SJSA1 (cell line): ENCODE measurements at places on chromosomes 2 and 18. TPM values are rescaled to one million over a fixed set of nuclear protein-coding genes. Genes with fewer than 3 reads are reported as not detected.

GRCh38 chr2:237594514-237594871, 4.0 kb upstream of the RAB17 start:
- DNase-seq = no peak

DNA sequence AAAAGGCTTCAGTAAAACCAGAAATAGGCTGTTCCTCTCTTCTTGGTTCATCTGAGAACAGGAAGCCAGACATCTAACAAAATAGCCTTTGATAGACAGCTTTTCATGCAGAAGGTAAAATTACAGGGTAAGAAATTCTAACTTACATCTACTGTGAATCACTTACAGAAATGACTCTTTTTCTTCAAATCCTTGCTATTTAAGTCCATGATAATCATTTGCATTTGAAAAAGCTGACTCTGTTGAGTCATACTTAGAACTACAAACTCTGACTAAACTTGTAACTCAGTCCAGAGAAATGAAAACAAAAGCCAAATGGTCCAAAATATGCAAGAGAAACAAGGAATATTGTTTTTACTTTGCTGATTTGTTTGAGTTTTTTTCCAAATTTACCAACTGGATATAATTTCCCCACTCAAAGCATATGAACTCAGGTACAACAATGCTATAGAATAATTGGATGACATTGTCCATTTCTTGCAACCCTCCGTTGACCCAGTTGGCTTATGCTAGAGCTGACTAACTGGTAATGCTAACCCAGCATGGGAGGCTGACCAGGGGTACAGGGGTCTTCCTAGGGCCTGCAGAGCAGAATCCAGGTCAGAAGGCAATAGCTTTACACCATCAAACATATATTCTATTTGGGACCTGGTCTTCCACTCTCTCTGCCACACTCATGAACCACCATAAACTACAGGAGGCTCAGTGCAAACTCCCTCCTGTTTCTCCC, 18.8 kb upstream of the MREG start:
- DNase-seq = peak; percentile 40

GRCh38 chr2:12817870-12818269, 101.1 kb downstream of the TRIB2 start:
- no peak for DNase-seq

- no peak for DNase-seq
Observed at GRCh38 chr2:160252278-160252887, 52.3 kb upstream of the ITGB6 start.

DNAH6 gene
- total RNA-seq = 0.58 and 1.1 TPM in 2 replicates

- DNase-seq = no peak
Observed at GRCh38 chr2:221088506-221088905, 483.6 kb downstream of the EPHA4 start.

GALM gene
- total RNA-seq = 5.3 and 8.2 TPM in 2 replicates

ANKRD62 gene
- not detected in 2 replicates for total RNA-seq

ANKAR gene
- 0.44 and 7.1 TPM in 2 replicates for total RNA-seq

DNA sequence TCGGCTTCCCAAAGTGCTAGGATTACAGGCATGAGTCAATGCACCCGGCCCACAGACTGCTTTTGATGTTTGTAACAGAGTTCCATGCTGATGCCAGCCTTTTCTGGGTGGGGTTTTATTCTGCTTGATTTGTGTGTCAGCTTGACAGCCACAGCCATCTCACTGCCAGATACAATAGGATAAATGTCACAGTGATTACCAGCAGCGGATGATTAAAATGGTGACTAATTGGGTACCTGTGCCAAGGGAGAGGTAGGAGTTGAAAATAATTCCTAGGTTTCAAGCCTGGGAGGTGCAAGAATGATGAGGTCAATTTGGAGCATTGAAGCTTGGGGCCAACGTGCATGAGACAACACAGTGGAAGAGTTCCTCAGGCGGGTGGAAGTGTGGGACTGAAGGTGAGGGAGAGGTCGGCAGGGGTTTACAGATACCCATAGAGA, 39.4 kb downstream of the SH2D6 start:
- DNase-seq = no peak

GRCh38 chr2:137981112-137981656, 16.9 kb downstream of the HNMT start:
- no peak for DNase-seq

GRCh38 chr2:102269200-102269524, 42.2 kb upstream of the IL1RL1 start:
- DNase-seq = no peak

RIT2 gene
- total RNA-seq = not detected in 2 replicates

DNA sequence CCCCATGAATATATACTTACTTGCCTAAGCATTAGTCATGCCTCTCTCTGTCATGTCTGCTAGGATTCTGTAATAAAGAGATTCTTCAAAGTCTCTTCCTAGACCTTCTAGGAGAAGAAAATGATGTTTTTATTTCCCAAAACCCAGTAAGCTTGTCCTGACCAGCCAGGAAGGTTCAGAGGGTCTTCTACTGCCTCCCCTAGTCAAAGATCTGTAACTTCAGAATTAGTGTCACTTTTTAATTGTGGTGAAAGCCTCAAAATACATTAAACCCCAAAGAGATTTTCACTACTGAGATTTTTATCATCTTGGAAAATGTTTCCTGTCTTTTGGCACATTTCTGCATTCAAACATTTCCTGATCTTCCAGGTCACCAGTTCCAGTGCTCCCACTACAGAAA, 232.9 kb upstream of the STK17B start:
- DNase-seq = no peak

GRCh38 chr18:21112543-21113105, 1.0 kb upstream of the ROCK1 start:
- DNase-seq = no peak

- DNase-seq = peak; percentile 57
Observed at GRCh38 chr2:234952270-234953115, 676 bp downstream of the SH3BP4 start.

DNA sequence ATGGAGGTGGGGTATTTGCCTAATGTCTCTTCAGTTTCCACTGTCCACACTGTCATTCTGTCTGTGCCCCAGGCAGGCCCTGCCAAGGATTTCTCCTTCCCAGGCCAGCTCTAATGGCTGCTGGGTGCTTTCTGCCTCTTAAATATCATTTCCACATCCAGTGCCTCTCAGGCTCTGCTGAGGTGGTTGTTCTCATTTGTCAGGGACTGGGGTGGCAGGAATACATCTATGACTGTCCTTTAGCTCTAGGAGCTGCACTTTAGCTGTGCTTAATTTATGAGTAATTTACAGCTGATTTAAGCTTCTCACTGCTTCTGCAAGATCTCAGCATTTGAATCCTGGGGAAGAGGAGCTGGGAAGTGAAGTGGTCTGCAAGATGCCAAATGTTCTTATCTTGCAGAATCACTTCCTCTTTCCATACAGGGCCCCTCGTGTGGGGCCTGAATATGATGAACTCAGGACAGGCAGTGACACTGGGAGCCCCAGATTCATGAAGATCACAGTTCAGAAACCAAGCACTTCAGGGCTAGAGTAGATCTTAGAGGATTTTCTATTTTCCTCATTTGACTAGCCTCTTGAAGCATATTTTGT, 150.2 kb downstream of the FSHR start:
- DNase-seq = no peak

DNA sequence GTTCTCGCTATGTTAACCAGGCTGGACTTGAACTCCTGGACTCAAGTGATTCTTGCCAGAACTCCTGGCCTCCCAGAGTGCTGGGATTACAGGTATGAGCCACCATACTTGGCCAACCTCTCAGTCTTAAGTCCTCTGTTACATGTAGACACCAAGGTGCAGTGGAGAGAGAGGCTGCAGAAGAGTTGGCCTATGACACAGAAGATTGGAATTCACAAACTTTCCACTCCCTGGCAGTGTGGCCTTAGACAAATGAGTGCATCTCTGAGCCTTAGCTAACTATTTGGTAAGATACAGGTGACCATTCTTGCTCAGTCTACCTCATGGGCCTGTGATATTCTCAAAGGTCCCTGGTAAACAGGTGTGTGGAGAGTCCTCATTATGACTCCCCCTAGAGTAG, 159.7 kb downstream of the MYCN start:
- no peak for DNase-seq

GRCh38 chr2:128436479-128437203, 118.0 kb upstream of the HS6ST1 start:
- DNase-seq = peak; percentile 37

- DNase-seq = no peak
Observed at GRCh38 chr18:13579874-13580273, 146.5 kb downstream of the FAM210A start.

KCNIP3 gene
- total RNA-seq = 0.47 TPM in 1 of 2 replicates, not detected in the other

CHRNG gene
- total RNA-seq = not detected in 2 replicates

- DNase-seq = no peak
Observed at GRCh38 chr2:118643294-118643693, 204.2 kb downstream of the EN1 start.

GRCh38 chr2:144504218-144504641, 15.7 kb downstream of the ZEB2 start:
- no peak for DNase-seq

DNA sequence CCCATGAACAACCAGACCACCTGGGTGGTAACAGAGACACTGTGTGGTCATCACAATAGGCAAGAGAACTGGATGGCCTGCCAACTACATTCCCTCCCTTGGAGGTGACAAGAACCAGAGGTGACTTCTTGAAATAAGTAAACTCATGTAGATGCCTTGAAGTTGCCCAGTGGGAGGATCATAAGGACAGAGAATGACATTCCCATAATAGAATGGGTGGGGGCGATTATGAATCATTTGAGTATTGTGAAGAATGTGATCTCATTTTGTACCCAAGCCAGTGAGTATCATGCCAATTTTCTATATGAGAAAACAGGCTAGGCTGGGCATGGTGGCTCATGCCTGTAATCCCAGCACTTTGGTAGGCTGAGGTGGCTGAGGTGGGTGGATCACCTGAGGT, 211.4 kb upstream of the GYPC start:
- no peak for DNase-seq

- DNase-seq = no peak
Observed at GRCh38 chr18:49625021-49625691, 63.3 kb downstream of the LIPG start.

GRCh38 chr2:121362226-121362625, 77.2 kb upstream of the TFCP2L1 start:
- no peak for DNase-seq

UGT1A3 gene
- total RNA-seq = not detected in 2 replicates

DNA sequence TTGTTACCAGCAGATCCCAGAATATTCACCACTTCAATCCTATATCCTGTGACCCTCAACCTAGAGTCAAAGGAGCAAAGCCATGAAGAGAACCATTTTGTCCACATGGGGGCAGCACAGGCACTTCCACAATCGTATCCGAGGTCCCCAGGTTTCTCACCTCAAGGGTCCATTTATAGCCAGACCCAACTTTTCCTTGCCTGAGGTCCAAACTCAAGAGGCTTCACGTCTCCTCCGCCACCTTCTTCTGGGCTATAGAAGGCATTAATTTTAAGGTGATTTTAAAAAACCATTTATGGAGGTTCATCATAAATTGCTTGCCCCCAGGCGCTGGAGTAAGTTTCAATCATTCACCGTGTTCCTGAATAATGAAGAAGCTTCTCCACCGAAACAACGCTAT, 111.6 kb upstream of the NABP1 start:
- peak; percentile 78 for DNase-seq

- no peak for DNase-seq
Observed at GRCh38 chr18:31273812-31274527, 44.0 kb upstream of the DSG1 start.

DNA sequence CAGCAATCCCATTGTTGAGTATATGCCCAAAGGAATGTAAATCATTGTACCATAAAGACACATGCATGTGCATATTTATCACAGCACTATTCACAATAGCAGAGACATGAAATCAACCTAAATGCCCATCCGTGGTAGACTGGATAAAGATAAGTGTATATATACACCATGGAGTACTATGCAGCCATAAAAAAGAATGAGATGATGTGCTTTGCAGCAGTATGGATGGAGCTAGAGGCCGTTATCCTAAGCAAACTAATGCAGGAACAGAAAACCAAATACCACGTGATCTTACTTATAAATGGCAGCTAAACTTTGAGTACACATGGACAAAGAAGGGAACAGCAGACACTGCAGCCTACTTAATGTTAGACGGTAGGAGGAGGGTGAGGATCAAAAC, 18.4 kb upstream of the RAMP1 start:
- no peak for DNase-seq

DNA sequence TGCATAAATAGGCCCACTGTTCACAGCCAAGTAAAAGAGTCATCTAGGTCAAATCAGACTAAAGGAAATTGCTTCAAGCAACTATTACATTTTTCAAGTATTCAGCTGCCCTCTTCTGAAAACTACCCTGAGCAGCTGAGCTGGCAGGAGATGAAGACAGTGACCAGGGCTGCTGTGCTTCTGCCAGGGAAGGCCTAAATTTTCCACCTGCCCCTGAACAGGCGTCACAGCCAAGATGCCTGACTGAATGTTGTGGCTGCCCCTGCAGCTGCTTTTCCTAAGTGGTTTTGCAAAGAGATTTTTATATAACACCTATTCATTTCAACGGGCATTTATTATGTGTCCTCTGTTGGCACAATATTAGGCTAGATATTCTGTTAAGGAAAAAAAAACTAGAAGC, 96.7 kb upstream of the RPE start:
- DNase-seq = no peak

IGFBP2 gene
- 0.32 and 0.60 TPM in 2 replicates for total RNA-seq

DNA sequence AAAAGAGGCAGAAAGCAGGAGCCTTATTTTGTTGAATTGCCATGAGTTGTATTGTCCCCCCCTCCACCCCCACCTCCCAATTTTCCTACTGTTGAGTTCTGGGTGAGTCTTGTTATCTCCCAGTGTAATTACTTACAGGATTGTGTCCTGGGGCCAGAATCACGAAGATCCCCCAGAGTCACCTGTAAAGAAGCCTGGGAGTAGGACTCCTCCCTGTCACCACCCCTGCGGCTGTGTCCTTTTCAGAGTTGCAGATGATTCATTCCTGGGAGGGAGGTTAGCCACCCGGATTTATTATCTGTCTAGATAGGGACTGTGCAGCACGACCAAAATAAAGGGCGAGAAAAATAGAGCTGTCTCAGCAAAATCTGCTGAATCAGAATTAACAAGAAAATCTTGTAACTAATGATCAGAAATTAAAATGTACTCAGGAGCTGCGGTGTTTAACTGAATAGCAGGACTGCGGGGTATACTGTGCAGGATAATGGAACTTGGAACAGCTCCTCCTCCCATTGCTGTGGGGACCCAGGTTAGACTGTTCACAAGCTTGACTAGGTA, 81.7 kb upstream of the CAPN13 start:
- no peak for DNase-seq

PAIP2B gene
- total RNA-seq = 0.25 and 0.34 TPM in 2 replicates

ACKR3 gene
- 4.3 and 8.5 TPM in 2 replicates for total RNA-seq

GRCh38 chr2:118832071-118832790, 15.2 kb downstream of the EN1 start:
- no peak for DNase-seq

ILKAP gene
- 14.5 and 20.2 TPM in 2 replicates for total RNA-seq
